ENCODE measurements at places on chromosomes 7 and 10.

DNA sequence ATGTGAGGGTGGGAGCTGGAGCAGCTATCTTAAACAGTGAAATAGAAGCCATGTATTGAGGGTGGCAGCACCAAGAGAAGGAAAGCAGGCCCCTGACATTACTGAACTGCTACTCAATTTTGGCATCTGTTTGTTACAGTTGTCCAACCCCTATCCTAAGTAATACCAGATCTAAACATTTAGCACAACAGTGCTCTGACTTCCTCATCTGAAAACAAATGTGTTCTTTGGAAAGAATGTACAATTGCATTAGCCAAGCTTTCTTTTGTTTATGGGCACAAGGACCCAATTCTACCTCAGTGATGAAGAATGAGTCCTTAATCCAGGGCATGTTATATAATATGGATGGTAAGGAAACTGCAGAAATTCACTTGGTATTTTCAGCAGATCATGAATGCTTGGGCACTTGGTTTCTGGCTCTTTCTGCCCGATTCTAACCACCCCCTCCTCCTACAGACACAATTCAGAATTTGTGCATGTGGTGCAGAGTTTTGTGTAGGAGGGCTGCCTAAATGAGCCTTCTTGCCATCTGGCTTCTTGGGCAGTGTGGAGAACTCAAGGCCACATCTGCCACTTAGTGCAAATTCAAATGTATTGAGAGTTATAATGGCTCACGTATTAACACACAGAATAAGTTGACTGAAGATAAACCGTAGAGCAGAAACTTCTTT is 36.9 kb upstream of the KMT2E start:
- no peak for DNase-seq

DNA sequence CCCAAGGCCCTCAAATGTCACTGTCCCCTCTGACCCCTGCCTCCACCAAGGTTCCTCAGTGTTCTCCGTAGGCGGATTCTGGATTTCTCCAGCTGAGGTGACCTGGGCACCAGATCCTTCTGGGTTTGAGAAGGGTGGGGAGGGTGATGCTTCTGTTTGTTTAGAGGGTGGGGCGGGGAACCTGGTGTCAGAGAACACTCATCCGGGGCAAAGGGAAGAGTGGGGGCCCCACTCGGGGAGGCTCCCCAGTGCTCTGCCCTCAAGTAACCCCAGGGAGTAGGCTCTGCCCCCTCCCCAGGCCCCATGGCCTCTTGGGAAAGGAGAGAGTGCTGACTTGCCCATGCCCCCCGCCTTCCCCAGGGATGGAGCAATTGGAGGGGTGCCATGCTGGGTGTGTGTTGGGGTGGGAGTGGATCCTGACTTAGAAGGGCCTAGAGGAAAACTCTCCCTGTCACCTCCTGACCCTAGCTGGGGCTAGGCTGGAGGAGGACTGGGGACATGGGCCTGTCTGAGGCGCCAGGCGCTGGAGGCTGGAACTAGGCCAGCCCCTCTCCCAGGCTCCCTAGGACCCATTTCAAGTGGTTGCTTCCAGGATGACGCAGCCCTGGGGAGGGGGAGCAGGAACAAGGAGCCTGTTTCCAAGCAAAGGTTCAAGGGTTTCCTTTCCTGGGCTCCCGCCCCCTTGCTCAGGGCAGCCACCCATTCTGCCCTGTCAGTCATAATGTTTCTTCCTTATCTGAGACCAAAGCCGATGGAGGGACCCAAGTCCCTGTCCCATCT is 27.9 kb downstream of the KAZALD1 start:
- DNase-seq, result no peak

DNA sequence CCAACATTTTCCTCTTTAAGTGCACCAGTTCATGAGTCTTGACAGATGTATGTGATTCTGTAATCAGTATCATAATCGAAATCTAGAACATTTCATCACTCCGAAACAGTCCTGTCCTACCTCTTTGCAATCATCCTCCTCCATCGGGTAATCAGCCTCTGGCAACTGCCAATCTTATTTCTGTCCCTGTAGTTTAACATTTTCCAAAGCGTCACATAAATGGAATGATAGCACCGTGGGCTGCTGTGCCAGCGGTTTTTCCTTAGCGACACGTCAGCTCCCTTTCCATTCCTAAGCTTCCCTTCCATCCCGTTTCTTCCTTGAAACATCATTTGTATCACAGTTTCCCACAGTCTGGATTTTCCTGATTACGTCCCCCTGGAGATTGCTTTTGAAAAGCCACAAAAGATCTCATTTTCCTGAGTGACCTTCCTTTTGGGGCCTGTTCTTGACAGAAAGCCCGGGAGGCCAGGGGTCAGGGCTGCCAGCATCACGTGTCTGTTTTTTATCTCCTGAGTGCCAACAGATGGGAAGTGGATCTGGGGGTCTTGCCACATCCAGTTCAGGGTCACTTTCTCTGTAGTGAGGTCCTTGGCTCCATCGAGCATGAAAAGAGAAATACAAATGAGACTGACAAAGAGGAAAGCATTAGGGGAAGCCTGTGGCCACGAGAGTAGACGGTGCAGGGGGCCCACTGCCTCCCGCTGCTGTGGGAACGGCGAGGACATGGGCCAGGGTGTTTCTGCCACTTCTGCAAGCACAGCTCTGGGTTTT is 31.6 kb downstream of the TMEM120A start:
- peak; percentile 50 for DNase-seq

DNA sequence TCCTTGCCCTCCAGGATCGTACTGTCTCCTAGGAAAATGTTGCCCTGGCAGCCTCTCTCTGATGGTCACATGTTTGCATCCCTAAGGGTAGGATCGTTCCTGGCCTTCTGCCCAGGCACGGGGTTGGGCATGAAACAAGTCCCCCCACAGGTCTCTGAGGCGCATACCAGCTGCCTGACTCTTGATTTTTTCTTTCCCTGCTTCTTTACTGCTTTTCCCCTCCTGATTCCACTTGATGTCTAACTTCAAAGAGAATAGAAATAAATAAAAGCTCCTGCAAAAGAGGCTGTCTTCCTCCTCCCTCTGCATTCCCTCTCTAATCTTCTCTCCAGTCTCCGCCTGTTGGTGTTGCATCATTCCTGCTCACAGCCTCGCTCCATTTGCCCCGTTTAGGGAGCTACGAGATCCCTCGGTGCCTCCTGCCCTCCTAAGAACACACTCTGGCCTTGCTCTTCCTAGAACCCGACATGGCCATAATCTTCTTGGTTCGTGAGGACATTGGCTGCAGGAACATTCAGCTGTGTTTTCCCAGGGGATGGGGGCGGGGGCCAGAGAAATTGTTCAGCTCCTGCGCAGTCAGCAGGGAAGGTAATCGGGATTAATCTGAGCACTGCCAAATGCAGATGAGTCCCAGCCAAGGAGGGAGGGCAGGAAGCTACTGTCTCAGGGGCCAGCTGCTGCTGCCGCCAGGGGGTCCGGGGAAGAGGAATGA is 26.0 kb downstream of the LEP start:
- DNase-seq, result peak; percentile 19

DNA sequence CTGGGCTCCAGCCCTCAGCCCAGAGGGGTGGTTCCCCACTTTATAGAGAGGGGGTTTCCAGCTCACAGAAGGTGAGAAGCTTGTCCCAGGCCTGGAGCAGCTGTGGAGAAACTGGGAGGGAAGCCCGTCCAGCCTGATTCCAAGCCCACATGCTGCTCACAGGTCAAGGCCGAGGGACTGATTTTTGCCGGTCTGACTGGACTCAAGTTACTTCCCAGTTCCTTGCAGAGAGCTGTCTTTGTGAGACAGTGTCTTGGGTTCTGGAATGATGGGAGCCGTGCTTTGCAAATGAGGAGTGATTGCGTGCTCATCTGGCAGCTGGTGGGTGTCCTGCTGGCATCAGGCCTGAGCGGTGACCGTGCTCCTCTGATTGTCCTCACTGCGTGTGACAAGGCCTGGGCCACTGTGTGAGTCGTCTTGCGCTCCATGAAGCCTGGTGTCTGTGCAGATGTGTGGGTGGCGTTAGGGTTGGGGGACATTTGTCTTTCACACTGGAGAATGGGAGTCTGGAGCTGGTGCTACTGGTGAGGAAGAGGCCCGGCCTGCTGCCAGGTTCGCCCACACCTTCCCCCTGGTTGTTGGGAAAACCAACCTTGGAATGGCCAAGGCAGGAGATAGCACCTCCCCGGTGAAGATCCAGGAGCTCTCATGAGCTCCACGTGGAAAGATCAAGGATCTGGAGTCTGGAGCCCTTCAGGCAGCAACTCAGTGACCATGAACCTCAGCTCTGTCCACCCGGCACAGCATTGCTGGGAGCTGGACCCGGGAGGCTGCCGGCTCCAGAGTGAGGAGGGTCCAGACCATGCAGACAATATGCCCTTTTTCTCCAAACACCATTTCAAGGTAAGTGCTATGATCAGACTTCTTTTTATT is 129.6 kb downstream of the SMURF1 start:
- DNase-seq, result no peak

- DNase-seq, result peak; percentile 50
Observed at GRCh38 chr10:89207801-89208551, 859 bp upstream of the CH25H start.

DNA sequence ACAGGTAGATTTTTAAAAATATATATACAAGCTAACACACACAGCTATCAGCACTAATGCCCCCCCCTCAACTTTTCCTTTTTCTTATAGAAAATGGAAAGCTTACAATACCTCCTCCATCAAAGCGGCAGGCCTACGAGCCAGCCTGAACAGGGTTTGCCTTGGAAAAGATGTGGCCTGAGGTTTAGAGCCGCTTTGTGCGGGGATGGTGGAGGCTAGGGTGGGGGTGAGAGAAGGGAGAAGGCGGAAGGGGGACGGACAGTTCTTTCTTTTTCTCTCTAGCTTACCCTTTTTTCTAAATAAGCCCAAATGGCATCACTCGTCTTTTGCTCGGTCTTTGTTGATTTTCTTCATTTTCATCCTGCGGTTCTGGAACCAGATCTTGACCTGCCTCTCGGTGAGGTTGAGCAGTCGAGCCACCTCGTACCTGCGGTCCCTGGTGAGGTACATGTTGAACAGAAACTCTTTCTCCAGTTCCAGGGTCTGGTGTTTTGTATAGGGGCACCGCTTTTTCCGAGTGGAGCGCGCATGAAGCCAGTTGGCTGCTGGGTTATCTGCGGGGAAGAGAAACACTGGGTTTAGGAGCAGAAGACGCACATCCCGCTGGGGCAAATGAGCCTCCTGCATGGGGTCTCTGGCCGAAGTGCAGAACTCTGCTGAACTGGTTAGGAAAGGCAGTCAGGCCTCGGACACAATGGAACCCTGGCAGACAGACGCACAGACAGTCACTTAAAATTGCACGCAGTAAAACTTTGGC is 1.9 kb downstream of the HOXA9 start:
- DNase-seq, result no peak

DNA sequence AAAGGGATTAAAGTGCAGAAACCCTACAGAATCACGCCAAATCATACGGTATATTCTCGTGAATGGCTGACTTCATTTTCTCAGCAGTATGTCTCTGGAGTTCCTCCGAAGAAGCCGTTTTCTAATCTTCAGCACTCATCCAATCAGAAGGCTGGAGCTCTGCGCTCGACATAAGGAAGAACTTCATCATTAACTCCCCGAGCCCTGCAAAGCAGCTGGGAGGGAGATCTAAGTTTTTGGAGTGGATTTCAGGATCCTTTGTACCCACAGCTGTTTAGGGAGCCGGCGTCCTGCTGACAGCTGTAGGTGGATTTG is 40.7 kb upstream of the SDK1 start:
- DNase-seq, result no peak

DNA sequence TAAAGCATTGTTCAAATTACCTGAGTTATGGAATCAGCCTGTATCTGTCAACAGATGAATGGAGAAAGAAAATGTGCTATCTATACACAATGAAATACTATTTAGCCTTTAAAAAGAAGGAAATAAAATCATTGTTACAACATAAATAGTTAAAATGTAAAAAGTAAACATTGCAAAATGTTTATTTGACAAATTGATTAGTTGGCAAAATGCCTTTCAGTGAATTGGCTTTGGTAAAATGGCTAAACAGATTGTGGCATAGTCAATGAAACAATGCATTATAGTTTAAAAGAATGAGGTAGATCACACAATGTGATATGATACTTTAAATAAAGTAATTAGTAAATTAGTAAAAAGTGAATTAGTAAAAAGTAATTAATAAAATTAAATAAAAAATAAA is 204.8 kb upstream of the MAGI2 start:
- DNase-seq, result no peak

GRCh38 chr10:121189066-121189465 is 337.9 kb downstream of the WDR11 start:
- no peak for DNase-seq

DNA sequence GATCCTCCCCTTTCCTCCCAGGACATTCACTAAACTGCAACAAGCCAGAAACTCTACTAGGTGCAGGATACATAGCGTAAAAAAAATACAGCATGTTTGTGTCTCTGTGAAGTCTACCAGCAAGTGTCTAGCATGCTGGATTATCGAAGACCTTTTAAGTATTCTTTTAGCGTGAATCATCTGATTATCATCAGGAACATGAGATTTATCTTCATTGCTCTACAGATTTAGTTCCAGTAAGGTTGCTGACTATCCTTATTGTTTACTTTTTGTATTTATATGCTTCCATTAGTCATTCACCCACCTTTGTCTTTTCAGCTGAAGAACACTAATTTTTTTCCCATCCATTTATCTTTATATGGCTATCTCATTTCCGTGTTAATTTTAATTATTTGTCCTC is 62.8 kb downstream of the PDZD8 start:
- DNase-seq, result no peak

DNA sequence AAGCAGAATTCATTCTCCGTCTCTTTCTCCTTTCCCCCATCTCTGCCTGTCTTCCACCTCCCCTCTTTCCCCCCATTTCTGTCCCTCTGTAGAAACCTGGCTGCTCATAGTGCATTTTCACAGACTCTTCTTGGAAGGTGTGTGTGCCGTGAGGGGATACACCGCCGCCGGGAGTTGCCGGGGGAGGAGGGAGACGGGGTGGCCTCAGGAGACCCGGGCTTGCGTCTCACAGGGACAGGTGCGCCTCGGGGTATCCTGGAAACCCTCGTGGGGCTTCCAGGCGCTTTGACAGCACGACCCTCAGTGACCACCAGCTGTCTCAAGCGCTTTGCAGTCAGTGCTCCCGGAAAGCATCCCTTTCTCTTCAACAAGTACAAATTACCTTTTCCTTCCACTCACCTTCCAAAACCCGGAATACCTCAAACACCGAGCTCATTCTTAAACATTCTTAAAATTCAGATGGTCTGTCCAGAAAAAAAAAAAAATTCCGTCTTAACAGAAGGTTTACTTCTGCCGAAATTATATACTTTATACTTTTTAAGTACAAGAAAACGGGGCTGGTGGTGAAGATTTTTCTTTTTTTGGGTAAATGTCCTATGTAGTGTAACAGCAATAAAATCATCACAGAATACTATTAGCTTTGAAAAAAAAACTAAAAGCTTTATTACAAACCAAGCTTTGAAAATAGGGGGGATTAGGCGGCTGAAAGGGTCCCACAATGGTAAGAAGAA is 8.2 kb downstream of the EMX2 start:
- DNase-seq, result peak; percentile 57

Measured in kidney (tissue), 22 donors.